B cell (primary cell): ENCODE measurements at places on chromosomes 3 and 15.

GRCh38 chr3:98670020-98670419 is 76.6 kb upstream of the CPOX start:
- no peak for DNase-seq

- DNase-seq = no peak
Measured at GRCh38 chr3:146817704-146818103, 212.6 kb upstream of the PLSCR5 start.

- DNase-seq = no peak
Measured at GRCh38 chr15:59352683-59353082, 20.0 kb downstream of the MYO1E start.

GRCh38 chr3:151460228-151460627 is 633 bp downstream of the IGSF10 start:
- DNase-seq = no peak

GRCh38 chr3:184610245-184610871 is 48.8 kb downstream of the EPHB3 start:
- no peak for DNase-seq

DNA sequence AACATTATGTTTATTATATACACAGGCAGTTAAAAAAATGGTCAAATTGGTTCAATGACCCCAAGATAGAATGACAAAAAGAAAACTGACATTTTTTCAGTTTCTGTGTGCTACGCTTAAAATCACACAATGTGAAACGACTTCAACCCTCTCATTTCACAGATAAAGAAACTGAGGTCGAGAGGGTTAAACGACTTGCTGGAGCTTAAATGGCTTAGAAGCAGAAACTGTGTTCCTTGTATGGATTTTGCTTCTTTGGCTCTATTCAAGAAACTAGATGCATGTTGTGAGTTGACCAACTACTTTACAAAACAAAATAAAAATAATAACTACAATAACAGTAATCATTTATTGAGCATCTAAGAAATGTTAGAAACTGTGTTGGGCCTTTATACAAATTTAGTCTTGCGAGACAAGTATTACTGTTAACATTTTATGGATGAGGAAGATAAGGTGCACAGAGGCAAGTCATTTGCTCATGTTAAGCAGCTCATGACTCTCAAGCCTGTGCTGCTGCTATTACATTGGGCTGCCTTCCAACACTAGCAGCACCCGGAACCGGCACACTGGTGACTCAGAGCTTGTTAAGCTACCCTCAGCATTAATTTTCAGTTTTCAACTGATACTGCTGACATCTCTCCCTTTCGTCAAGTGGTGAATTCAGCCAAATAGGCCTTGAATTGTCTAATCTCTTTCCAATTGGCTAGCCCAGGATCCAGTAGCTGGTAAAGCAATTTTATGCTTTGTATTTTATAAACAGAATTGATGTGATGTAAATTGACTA is 487.6 kb downstream of the NAALADL2 start:
- DNase-seq = no peak

GRCh38 chr3:191695131-191695814 is 234.3 kb downstream of the PYDC2 start:
- no peak for DNase-seq

DNA sequence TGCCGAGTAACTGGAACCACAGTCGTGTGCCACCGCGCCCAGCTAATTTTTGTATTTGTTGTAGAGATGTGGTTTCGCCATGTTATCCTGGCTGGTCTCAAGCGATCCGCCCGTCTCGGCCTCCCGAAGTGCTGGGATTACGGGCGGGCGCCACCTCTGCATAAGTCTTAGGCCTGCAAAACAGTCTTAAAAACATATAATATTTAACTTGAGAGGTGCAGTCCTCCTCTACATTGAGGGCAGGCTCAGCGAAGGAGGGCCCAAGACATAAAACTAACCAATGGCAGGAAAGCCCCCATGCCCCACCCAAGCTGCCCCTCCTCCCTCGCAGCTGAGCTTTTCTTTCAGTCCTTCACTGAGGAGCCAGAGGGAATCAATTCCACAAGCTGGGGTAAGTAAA is at the start of gene SLC28A2:
Gene SLC28A2, plus strand, starts transcription at position 347 of the 400 bp plus-strand sequence. CDS start 982 bp downstream, outside the sequence.
- no peak for DNase-seq

GRCh38 chr3:60989626-60990441 is 261.4 kb downstream of the FHIT start:
- DNase-seq = no peak

DNA sequence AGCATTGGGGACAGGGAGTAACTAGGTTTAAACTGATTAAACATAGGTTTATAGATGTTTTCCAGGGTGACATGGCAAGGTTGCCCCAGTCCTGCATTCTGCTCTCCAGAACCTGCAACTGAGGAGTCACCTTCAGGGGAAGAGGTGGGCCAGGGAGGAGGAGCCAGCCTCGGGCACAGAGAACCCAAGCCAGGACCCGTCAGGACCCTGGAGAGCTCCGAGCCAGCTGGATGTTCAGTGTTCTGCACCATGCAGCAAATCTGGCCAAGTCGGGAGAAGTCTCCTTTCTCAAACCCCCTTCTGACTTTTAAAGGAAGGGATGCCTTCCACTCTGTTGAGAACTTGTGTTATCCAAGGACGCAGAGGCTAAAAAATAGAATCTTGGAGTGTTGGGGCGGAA is 62.1 kb upstream of the SLC6A11 start:
- DNase-seq = no peak

DNA sequence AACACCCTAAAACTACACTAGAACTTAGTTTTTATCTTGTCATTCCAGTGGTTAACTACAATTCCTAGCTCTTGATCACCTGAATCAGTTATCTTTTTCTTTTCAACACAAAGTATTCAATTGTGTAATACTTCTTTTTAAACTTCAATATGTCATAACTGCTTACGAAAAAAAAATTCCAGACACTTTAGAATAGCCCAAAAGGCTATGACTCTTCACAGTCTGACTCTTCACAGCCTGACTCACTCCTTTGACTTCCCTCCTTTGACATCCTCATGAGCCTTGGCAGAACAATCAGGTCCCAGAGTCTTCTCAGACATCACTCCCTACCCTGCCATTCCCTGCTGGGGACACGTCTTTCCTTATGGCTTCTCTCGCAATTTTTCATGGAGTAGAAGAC is 727.1 kb downstream of the ROBO1 start:
- DNase-seq = no peak

DNA sequence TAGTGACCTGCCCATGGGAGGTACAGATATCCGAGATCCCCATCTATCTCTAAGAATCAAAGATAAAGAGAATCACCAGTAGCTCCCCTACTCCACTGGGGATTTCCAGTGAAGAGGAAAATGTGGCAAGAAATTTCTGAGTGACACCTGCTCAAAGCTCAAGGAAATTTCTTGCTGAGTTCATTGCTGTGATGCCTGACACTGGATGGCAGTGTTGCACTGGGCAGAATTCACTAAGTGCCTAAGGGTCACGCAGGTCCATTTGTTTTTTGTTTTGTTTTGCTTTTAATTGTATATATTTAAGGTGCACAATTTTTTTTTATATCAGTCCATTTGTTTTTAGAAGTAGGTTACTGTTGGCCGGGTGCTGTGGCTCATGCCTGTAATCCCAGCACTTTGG is 109.5 kb upstream of the KCNAB1 start:
- no peak for DNase-seq

GRCh38 chr15:32738666-32739065 is 20.9 kb downstream of the GREM1 start:
- no peak for DNase-seq

DNA sequence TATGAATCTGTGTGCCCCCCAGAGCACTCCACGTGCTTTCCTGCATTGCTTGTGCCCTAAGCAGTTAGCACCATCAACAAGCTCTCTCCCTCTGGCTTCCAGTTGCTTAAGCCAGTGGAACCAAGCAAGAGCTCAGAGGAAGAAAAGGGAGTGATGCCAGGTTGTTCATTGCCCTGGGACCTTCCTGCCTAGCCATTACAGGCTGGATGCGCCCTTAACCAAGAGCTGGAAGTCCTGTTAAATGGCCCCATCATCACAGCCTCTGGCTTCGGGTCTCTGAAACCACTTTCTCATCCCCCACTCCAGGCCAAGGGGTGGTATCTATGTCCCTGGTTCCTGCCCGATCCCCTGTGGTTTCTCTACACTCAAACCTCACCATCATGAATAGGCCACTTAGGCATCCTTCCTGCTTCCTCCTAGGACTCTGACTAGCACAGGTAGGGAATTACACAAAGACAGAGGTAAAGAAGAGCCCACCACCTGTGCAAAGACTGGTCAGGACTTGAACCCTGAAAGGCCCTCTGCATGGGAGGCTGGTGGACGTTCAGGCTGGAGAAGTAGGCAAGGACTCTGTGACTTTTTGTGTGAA is 309.5 kb upstream of the TRIM42 start:
- DNase-seq = no peak

DNA sequence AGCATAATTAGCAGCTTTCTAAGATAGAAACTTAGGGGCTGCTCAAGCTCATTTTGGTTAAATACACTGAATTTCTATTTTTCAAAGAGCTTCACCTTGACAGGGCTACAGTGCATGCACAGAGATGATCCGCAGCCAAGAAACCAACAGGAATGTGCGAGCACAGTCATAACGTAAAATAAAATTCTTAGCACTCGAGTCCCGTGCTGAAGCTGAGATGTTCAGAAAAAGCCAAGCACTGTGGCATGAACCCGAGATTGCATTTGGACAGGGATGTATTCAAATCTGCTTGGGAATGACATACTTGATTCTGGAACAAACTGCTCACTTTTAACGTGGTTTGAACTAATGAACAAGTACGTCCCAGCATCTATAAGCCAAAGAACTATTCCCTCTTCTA is 340.3 kb downstream of the FOXP1 start:
- DNase-seq = no peak

DNA sequence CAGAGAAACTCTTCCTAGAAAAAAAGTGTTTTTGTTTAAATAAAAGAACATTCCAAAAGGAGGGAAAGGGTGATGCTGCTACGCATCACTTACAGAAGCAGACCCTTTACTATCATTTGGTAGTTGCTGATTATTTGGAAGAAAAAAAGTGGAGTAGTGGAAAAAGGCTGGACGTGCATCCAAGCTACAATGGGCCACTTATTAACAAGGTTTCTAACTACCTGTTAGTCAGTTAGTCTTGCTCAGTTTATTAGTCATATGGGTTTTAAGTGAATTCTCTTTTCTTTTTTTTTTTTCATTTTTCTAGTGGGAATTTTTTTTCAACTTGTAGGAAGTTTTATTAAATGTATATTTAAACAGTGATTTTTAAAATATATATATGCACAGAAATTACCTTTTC is 866.0 kb downstream of the MCTP2 start:
- DNase-seq = no peak

DNA sequence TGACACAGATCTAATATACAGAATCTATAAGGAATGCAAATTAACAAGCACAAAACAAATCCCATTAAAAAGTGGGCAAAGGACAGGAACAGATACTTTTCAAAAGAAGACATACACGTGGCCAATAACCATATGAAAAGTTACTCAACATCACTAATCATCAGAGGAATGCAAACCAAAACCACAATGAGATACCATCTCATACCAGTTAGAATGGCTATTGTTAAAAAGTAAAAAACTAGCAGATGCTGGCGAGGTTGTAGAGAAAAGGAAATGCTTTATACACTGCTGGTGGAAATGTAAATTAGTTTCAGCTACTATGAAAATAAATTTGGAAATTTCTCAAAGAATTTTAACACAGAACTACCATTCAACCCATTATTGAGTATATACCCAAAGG is 50.7 kb downstream of the ADAMTS17 start:
- DNase-seq = no peak

- DNase-seq = no peak
Measured at GRCh38 chr3:149575961-149576564, 81.8 kb downstream of the WWTR1 start.

DNA sequence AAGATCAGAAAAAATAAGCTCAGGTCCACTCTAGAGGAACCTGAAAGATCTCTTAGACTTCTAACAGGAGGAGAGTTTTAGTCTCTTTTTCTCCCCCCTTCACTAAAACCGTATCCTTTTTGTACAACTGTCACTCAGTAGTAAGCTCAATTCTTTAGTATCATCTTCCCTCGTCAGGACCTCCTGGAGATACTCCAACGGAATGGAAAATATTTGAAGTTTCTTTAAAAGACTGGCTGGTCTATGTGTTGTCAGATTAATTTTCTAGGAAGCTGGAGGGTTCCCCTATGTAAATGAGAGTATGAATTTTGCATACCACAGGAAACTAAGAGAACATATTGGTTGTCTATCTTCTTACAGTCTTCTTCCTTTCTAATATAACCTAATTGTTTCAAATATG is 747.7 kb upstream of the CBLB start:
- no peak for DNase-seq

DNA sequence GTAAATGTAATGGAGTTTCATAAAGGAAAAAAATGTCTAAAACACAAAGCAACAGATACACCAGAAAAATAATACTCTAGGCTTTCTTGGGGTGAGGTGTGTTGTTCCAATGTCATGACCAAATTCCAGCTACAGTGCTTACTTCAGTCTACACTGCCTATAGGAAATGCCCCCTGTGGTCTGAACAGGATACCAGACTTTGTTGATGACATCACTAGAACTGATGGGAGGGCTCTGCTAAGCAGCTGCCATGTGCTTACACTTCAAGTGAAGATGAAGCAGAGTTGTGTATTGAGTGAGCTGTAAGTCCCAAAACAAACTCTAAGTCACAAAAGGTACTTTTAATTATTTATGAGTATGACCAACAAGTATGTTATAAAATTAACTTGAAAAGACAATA is 456.1 kb upstream of the IL12A start:
- DNase-seq = no peak

DNA sequence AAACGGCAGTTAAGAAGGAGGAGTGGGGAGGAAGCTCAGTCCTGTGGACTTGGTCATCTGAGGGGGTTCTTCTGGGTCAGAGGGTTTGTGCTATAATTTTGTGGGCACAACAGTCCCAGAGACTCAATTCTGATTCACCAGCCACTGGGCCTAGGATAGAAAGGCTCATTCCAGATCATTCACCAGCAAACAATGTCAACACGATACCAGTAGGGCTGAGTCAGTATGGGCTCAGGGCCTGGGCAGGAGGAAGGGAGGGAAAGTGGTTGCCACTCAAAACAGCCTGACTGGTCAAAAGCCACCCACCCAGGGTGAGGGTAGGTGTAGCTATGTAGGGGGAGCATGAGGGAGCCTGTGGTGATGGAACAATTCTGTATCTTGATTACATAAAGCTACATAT is 86.9 kb upstream of the MEX3B start:
- DNase-seq = no peak
